ENCODE measurements at places on chromosomes 1 and 21.

DNA sequence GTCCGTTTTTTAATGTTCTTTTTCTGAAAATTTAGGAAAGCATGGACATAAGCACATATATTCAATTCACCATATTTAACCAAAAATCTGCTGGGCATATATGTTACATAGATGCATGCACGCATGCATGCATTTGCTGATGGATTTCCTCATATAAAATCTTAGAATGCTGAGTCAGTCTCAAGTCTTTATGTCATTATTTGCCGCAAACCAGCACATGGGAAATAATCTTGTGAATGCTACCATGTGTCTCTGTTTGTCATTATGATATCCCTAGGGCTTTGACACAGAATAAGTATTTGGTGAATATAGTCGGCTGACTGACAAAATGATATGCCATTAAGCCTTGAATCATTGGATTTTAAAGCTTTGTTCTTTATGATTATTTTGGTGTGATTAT lies 776.5 kb downstream of the KCNT2 start:
- no peak for DNase-seq

GRCh38 chr1:11735854-11736745 lies at the start of gene AGTRAP:
Gene AGTRAP, plus strand, starts transcription at chr1:11736136. Its CDS starts 73 bp downstream, at chr1:11736209.
- peak; percentile 92 for DNase-seq

DNA sequence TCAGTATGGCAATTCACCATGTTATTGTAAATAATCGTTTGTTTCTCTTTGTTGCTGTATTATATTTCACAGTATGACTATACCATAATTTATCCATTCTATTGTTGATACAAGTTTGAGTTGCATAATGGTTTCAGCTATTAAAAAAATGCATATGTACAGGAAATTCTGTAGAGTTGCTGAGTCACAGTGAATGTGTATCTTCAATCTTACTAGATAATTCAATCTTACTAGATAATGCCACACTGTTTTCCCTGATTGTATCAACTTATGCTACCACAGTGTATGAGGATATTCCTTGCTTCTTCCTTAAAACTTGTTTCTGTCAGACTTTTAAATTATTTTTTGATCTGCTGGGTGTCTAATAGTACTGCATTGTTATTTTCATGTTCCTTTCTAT lies 3.5 kb upstream of the COA6 start:
- no peak for DNase-seq

GRCh38 chr21:42234464-42235241 lies 15.7 kb downstream of the ABCG1 start:
- peak; percentile 80 for DNase-seq

GRCh38 chr1:210292231-210292871 lies 36.4 kb upstream of the HHAT start:
- DNase-seq: peak; percentile 13

DNA sequence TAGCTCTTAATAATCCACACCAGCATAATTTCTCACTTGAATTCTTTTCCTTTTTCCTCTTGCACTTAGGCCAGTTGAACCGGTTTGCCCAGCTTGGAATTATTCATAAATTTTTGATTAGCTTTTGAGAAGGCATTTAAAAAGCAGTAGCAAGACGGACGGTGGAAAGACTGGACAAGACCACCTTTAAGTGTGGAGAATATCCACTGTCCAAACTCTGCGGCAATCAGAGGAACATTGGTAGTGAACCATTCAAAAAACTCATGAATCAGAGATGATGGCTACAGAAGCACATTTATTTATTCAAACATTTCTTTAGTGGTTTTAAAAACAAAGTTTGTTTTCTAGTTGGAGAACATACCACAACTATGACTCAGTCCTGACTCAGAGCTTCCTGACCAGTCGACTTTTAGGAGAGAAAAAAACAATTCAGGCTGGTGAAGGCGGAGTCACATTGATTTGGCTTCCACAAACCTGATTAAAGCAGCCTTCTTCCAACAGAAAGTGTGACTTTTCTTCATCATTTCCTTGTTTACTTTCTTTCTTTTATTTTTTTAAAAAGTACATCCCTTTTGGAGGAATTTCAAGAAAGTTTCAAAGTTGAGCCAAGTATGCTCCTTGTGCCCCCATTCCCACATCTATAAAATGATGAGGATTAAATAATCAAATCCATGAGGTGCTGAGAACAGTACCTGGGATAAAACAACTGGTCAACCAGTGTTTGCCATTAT lies 128.8 kb downstream of the ADSS2 start:
- DNase-seq: no peak

- no peak for DNase-seq
These were observed 52.9 kb downstream of the KCNC4 start for GRCh38 chr1:110262846-110263631.

DNA sequence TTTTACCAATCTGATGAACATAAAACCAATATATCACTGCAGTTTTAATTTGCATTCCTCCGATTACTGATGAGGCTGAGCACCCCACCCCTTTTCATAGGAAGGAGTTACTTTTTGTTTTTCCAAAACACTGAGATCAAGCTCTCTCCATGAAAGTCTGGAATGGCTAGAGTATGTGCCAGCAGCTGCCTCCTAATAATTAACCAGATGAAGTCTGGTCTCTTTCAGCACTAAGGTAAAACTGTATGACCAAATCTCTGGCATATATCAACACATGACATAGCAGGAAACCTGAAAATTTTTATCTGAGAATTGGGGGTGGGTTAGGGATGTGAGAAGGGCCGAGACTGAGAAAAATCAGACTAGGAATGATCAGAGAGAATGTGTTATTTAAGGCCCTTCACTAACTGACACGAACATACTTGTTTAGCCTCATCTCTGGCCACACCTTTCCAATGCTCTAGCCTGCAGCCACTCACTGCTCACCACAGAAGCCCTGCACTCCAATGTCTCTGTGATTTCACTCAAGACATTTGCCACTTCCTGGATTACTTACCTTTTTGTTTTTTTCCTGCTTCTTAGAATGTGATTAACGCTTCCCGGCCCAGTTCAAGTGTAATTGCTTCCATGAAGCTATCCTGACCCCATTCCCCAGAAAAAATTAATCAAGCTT lies 34.7 kb downstream of the WASF2 start:
- no peak for DNase-seq

DNA sequence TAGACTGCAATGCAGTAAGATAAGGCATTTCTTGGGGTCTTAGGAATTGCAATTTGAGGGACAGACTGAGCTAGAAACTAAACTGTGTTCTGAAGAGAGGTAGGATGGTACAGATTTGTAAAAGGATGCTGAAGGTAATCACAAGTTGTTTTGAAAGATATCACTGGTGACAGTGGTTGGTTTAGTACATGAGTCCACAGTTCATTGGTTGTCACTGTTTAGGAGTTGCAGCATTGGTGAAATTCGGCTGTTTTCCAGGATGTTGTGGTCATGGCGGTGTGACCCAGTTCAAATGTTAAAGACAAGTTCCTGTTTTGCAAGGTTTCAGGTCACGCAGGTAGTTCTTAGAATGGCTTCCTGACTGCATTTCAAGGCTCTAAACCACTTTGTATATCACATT lies 292.8 kb upstream of the B3GALT2 start:
- DNase-seq: no peak

GRCh38 chr1:4267381-4268261 lies 367.5 kb upstream of the C1orf174 start:
- DNase-seq: no peak

DNA sequence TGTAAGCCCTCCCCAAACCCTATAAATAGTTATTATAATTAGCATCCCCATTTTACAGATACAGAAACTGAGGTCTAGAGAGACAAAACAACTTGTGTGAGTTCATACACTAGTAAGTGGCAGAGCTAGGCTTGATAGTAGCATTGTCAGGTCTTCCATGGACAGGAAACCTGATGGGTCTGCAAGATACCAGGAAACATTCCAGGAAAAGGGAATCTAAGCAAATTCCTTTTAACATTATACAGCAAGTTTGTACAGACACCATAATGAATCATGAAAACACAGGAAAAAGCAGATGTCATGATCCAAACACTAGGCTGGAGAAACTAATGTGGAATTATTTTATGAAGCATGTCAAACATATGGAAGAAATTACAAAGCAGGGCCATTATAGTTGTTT lies 89.1 kb upstream of the KCNK2 start:
- no peak for DNase-seq

GRCh38 chr1:58746182-58746581 lies 37.7 kb downstream of the JUN start:
- no peak for DNase-seq

DNA sequence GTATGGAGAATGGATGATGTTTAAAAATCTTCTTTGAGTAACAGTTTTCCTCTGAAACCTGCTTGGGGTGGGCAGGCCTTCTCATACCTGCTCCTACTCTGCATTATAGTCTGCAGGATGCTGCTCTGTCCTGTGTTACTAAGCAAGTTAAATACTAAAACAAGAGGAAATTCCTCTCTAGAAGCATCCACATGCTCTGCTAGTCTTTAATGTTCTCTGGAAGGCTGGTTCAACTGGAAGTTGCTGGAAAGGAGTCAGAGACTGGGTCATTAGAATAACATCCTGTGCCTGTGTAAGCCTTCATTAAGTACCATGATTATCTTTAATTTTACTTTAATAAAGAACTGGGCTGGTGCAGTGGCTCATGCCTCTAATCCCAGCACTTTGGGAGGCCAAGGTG lies 5.8 kb downstream of the SELP start:
- no peak for DNase-seq

GRCh38 chr1:154719586-154720327 lies 111.8 kb upstream of the ADAR start:
- no peak for DNase-seq

GRCh38 chr21:35652872-35653271 lies 407.5 kb downstream of the SETD4 start:
- no peak for DNase-seq

DNA sequence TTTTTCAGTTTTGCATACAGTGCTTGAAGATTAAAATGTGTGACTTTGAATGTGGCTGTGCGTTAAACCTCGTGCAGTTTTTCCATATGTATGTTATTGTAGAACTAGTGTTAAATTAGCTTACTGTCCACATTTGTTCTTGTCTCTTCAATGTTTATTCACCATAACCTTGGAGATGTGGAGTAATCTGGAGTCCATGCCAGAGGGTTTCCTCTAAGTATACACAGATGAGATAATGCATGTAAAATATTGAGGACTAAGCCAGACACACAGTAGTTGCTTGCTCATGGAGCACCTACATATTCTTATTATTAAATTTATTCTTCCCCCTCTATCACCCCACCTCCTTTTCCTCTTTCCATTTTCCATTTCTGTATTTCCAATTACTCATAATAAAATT lies 7.7 kb upstream of the GIPC2 start:
- DNase-seq: no peak

DNA sequence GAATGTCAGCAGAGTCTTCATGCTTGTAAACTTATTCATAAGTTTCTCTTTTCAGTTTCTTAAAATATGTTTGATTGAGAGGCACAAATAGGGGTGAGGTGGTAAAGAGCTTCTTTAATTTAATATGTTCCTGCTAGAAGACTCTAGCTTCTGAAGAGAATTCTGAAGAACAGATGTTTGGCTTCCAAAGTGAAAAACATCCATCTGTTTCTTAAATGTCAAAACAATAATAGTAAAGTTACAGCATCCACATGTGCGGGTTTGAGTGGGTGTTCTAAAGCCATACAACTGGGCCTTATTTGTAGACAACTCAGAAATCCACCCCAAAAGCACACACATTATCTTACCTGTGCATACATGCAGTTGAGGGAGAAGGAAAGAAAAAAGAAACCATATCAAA lies 144.0 kb upstream of the ADGRL4 start:
- no peak for DNase-seq

DNA sequence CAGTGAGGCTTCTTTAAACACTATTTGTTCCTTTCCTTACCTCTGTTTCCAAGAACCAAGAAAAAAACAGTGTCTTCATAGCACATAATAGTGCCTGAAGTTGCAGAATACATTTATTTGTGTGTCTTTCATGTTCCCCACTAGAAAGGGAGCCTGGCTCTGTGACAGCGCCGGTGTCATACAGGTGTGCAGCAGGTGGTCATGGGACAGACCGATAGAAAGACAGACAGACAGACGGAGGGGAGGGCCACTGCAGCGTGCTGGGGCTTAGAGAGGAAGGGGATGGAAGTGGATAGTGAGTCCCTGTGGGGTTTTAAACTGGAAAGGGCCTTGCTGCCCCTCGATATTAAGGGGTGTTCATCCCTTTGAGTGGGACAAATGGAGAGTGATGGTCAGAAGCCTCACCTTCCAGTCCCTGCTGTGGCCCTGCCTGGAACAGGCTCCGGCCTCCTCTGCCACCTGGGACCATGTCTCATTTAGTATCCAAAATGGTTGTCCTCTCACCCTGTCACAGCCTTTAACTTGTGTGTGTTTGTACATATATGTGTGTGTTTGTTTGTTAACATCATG lies 152.9 kb downstream of the PGBD5 start:
- no peak for DNase-seq

GRCh38 chr1:224472806-224473205 lies 38.2 kb upstream of the WDR26 start:
- DNase-seq: no peak

- no peak for DNase-seq
These were observed 1.2 kb downstream of the DHRS3 start for GRCh38 chr1:12616709-12617373.

- no peak for DNase-seq
These were observed 12.9 kb downstream of the INSRR start for GRCh38 chr1:156845953-156846545.

GRCh38 chr1:75308365-75308764 lies 174.2 kb downstream of the LHX8 start:
- no peak for DNase-seq

DNA sequence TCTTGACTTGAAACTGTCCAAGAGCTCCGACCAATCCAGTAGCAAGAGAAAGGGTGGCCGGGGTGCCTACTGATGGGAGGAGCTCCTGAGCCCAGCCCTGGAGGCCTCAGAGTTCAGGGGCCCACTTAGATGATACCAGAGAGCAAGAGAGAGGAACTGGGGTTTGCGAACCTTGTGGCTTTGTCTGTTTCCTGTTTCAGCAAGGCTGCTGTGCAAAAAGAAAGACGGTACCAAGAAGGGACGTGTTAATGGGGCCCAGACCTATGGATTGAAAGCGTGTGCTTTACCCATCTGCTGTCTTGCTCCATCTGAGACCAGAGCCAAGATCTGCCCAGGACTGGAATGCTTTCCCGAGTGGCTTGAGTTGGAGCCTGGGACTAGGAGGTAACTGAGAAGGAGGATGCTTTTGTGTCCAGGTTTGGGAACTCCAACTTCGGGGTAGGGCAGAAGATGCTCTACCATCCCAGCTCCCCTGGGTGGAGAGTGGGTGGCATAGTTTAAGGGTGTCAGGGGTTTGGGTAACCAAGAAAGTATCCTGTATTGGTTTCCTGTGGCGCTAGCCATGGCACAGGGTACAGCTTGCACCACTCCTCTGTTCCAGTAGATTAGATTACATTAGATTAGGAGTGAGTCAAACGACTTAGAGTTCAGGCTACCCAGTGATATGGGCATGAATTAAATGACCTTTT lies at the start of gene TRAF3IP3:
TRAF3IP3 (plus strand) TSS at position 128 of the 689 bp plus-strand sequence. CDS start 3,987 bp downstream, outside the sequence.
- no peak for DNase-seq

Data from nucleus accumbens (tissue), 56 donors.